Ecto neural progenitor cell (in vitro differentiated cells): ENCODE measurements at places on chromosomes 2 and 18.

GRCh38 chr2:1864981-1865421 lies 120.7 kb upstream of the PXDN start:
- no peak for DNase-seq

- no peak for DNase-seq
Observed at GRCh38 chr2:88919087-88919738, 227.7 kb downstream of the RPIA start.

DNA sequence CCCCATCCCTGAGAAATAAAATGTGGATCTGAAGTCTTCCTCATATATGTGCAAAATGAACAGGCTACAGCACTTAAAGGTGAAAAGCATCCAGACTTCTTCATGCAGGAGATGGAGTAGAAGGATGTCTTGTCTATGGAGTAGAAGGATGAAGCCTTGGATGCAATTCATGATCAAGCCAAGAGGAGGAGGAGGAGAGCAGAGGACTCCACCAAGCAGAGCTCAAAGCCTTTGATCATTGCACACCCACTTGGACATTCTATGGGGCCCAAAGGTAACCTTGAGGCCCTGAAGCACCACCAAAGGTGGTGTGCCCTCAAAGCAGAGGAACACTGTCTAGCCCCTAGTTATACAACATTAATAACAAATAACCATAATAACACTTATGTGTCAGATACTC lies 17.3 kb downstream of the ACMSD start:
- no peak for DNase-seq

DNA sequence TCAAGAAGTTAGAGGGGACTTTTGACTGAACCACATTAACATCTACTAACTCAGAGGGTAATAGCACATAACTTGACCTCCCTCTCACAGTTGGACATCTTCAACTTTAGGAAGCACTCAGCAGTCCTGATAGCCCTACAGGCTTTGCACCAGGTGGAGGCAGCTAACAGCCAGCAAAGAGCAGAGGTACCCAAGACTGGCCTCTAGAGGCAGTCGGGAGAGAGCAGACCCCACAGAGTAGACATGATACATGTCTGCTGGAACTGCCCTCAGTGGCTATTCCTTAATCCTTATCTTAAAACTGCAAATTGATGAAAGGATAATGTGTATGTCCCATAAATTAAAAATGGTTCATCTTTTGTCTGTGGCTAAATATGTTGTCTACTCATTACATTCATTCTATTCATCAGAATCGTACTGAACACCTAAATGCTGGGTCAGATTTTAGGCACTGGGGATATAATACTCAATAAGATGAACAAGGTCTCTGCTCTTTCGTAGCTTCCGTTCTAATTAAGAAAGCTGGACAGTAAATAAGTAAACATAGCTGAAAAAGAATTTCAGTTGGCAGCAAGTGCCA lies 49.8 kb downstream of the CAB39 start:
- peak; percentile 58 for DNase-seq

- DNase-seq, result no peak
Observed at GRCh38 chr18:76941284-76941683, 118.9 kb downstream of the ZNF236 start.
